ENCODE measurements at places on chromosomes 5 and 9.

- DNase-seq = no peak
Measured at GRCh38 chr5:83547161-83547560, 75.6 kb downstream of the VCAN start.

GRCh38 chr9:2126331-2126803, 111.2 kb downstream of the SMARCA2 start:
- DNase-seq = no peak

DNA sequence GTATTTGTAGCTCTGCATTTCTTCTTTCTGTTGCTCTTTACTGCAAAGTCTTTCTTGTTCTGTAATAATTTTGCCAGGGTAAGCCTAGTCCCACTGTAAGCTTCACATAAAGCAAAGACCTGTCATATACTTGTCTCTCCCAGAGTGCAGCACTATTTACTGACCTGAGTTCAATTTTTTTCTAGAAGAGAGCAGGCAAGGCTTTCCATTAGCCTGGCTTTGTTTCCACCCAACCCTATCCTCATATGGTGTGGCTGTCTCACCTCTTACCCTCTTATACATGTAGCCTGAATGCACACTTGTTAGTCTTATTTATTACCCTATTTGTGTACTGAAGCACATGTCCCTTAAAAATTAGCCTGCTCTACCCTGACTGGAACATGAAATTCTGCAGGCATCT, 170.4 kb downstream of the EFNA5 start:
- DNase-seq = no peak

DNA sequence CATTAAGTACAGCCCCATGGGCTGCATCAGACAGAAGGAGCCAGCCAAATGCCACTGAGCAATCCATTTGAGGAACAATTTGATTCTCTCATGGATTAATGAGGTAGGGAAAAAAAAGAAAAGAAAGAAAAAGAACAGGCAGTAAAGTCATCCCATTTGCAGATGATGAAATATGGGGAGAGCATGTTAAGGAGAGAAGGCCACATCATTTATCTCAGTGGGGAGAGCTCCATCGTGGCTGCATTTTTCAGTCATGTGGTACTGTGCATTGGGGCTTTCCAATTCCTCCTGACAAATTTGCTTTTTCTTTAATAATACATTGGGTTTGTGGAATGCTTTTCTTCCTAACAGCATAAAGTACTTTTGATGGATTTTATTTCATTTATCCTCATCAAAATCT, 375.2 kb upstream of the TLE4 start:
- DNase-seq = no peak

GRCh38 chr9:78575081-78575480, 278.2 kb downstream of the PSAT1 start:
- DNase-seq = no peak

DNA sequence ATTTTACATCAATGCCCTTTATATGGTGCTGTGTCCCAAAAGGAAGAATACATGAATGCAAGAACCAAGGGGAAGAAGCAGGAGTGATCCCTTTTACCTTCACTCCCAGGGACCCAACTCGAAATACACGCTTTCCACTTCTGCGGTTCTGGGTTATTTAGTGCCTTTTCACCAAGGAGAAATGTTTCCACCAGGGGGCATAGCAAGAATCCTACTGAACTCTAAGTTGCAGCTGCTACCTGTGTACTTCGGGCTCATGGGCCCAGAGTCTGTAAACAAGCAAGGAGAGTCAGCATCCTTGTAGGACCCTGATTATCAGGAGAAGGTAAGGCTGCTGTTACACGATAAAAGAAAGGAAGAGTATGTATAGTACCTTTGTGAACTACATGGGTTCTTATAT, 45.7 kb downstream of the DPYSL3 start:
- DNase-seq = no peak

- peak; percentile 53 for DNase-seq
Measured at GRCh38 chr5:180830253-180831138, 27.9 kb upstream of the MGAT1 start.

DNA sequence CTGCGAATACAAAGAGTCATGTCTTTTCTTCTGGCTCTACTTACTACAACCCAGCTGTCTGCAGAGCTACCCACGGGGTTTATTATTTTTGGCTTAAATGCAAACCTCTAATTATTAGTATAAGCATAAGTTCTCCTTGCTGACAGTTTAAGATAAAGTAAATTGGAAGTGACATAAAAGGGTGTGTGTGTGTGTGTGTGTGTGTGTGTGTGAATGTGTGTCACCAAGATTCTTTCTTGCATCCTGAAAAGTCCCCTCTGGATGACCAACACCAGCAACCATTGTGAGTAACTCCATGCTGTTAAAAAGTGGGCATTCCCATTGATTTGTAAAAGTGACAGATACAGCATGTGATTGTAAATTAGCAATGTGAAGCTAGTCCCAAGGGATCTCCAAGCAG, 803.8 kb upstream of the ZNF608 start:
- DNase-seq = no peak

Data from stimulated activated CD4-positive, alpha-beta T cell treated with anti-CD3 and anti-CD28 coated beads, TNF-alpha, amount 100 ng/mL, for 1 hour (primary cell).